ACHN (cell line): ENCODE measurements at places on chromosomes 2 and 18.

GRCh38 chr2:171404261-171404660, 29.5 kb downstream of the METTL8 start:
- DNase-seq: peak; percentile 71

DNA sequence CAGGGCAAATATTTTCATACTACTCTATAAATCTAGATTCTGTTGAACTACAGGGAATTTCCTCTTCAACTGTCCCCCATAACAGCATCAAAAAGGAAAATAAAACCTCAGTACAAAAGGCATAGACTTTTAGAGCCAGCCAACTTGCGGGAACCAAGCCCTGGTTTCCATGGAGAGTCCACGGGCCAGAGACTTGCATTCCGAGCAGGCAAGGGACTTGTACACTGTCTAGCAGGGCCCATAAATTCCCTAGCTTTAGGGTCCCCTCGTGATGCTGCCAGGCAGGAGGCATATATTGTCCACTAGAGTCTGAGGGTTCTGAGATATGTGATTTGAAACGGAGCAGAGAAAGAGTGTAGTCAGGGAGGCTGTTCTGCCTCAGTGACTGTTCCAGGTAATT, 153.1 kb upstream of the SLC14A2 start:
- DNase-seq: no peak

DNA sequence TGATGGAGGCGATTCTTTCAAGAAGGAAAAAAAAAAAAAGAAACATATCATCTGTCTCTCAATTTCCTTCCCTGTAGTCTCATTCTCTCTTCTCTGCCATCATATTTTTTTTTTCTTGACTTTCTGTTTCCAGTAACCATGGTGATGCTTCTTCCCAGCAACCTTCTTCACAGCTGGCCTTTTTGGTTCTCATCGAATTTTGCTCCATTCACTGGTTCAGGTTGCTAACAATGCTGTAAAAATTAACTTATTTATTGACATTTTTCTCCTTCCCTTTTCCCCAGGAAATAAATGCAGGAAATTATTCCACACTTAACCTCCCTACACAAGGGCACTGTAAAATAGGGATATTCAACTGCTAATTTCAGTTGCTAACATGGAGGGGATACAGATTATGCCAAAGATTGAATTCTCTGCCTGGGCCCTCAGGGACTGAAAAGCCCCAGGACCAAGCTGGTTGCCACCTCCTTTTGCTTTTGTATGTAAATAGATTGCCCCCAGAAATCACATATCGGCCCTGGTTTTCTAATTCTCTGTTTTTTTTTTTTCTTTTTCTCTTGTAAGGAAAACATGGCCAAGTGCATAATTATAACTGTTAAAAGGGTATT, 154.7 kb downstream of the MAP2 start:
- DNase-seq: no peak

DNA sequence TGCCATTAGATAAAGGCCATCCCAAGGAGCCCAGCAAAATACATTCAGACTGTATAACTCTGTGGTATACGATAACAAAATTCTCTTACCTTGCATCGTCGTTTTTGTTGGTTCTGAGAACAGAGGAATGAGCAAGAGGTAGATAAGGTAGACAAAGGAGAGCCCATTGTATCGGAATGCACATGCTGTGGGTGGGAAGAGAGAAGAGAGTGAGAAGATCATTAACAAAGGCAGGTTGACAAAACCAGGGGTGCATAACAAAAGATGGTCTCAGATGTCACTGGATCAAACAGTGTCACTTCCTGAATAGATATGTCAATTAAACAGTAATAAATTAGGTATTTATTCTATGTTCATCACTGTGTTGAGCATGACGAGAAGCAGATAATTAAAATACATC, 83.3 kb downstream of the PIEZO2 start:
- DNase-seq: no peak

DNA sequence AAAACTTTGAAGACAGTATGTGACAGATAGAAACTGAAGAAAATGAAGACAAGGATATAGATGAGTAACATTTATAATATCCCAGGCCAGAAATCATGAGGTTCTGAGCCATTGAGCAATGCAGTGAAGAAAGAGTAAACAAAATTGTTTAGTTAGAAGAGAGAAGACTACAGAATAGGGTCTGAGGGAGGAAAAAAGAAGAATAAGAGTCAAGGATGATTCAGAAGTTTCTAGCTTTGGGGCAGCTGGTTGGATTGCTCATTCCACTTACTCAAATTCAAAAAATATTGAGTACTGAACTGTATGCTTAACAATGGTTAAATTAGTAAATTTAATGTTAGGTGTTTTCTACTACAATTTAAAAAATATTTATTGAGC, 155.0 kb upstream of the OTX1 start:
- no peak for DNase-seq

GRCh38 chr2:20931346-20931745, 108.4 kb upstream of the LDAH start:
- DNase-seq: no peak

DNA sequence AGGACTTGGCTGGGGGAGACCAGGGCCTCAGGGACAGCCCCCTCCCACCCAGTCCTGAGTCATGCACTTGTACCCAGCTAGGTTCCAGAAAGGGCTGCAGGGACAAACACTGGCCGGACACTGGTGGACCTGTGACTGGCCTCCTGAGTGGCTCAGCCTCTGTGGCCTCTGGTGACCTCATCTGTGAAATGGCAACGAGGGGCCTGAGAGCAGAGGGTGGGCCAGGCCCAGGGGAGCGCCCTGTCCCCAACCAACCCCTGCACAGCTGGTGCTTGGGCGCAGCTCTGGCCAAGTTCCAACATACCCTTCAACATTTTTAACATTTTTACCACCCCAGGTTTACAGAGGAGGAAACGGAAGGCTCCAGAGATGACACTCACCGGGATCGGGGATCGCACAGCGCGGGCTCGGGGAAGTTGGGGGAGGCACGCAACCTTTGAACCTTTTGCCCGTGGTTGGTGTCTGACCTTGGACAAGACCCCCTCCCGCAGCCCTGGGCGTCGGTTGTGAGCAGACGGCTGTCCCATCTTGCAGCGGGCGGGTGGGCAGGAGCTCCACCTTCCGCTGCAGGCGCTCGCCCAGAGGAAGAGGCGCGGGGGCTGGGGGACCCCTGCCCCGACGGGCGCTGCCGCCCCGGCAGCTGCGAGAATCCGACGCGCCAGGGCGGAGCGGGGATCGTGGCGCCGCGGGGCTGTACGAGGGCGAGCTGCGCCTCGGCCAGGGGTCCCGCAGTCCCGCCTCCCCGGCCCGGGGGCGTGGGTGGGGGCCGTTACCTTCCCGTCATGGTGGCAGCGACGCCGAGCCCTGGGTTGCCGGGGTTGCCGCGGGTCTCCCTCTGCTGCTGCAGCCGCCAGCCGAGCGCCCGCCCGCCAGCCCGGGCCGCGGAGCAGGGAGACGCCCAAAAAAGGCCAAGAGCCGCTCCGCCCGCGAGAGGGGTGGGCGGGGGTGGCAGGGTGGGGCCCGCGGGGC, 805 bp downstream of the LIMS2 start:
- peak; percentile 21 for DNase-seq
